ENCODE measurements at places on chromosomes 5 and 9.

GRCh38 chr5:133691448-133691847 is 79.1 kb upstream of the FSTL4 start:
- DNase-seq: no peak

DNA sequence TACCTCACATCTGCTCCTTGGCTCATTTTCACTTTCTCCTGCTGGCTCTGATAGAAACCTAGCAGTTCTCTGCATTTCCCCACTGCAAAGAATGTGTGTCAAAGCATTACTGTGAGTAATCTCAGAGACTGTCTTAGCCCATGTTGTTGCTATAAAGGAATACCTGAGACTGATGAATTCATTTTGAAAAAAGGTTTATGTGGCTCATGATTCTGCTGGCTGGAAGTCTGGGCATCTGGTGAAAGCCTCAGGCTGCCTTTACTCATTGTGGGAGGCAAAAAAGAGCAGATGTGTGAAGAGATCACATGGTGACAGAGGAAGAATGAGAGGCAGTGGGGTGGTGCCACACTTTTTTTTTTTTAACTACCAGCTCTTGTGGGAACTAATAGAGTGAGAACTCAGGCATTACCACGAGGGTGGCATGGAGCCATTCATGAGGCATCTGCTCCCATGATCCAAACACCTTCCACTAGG is 191.6 kb upstream of the CTNND2 start:
- no peak for DNase-seq

GRCh38 chr5:158809310-158809850 is 290.3 kb downstream of the EBF1 start:
- DNase-seq: no peak

DNA sequence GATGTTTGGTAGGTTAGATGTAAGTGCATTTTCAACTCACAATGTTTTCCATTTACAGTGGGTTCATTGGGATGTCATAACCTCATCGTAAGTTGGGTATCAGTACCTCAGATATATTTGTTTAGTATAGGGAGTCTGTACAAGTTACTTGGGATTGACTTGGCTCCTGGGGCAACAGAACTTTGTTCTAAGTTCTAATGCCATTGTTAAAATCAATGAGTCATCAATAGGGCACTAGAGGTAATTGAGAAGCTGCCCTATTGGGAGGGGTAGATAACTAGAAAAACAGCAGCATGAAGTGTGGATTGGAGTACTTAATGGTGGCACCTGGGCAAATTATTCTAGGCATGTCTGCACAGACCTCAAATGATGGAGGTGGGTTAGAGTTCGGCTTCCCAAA is 272.8 kb downstream of the DOCK8 start:
- DNase-seq: no peak

- DNase-seq: no peak
Measured at GRCh38 chr9:96567203-96567700, 52.4 kb downstream of the CDC14B start.

- DNase-seq: no peak
Measured at GRCh38 chr9:107044872-107045271, 181.9 kb downstream of the ZNF462 start.

- peak; percentile 45 for DNase-seq
Measured at GRCh38 chr5:36690041-36690961, 83.9 kb downstream of the SLC1A3 start.

GRCh38 chr5:124252191-124252638 is 494.2 kb downstream of the ZNF608 start:
- no peak for DNase-seq

DNA sequence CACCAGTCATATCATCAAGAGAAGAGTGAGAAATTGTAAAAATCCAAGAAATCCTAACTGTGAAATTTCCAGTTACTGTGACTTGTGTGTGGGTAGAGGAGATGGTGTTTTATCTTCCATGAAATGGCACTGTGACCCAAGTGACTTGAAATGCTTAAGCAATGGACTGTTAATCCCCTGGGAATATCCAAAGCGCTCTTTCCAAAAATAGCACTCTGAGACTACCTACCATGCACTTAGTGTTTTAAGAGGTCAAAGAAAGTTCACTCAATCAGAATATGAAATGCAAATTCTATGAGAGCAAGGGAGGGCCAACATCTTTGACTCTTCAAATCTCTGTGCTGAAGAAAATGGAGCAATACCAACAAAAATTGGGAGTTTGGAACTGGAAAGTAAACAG is 244.0 kb downstream of the GABRB2 start:
- no peak for DNase-seq

DNA sequence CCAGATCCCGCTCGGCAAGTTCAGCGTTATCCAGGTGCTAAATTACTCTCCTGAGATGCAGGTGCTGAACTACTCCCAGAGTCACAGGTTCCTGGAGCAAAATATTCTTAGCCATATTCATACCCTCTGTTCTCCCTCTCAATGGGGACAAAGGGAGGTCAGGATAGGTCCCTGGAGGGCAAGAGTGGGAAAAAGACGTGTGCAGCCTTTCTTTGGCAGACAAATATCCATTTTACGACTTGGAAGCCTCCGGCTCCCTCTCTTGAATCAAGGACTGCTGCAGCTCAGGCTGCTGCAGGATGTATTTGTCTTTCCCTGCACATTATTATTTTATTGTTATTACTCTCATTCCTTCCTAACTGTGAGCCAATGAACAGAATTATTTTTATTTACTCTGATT is 590.2 kb downstream of the NR2F1-AS1 start:
- no peak for DNase-seq

DNA sequence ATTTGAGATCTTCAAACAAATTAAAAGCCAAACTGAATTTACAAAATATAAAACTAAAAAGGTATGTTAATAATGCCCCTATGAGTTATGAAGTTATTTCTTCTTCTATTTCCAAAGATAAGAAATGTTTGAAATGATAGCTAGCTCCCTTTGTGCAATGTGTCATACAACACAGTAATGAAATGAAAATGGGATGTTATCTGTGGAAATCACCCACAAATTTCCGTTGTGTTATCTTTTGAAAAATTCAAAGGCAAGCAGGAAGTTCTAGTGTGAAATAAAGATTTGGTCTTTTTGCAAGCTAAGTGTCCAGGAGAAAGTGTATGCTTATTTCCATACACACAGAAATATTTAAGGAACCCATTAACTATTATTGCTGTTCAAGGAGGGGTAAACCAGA is 375.3 kb upstream of the PRR16 start:
- DNase-seq: no peak

- no peak for DNase-seq
Measured at GRCh38 chr5:79959407-79959806, 31.7 kb downstream of the MTX3 start.

- DNase-seq: no peak
Measured at GRCh38 chr9:74551266-74551665, 54.1 kb downstream of the RORB start.

GRCh38 chr9:137965177-137965795 is 87.7 kb downstream of the CACNA1B start:
- no peak for DNase-seq
